ENCODE measurements at places on chromosomes 13 and 19.

- DNase-seq = no peak
These were observed 27.9 kb upstream of the PARP4 start for GRCh38 chr13:24540236-24541126.

- DNase-seq = no peak
These were observed 5.2 kb downstream of the AKT2 start for GRCh38 chr19:40279761-40280607.

- peak; percentile 61 for DNase-seq
These were observed 862 bp upstream of the VASP start for GRCh38 chr19:45506246-45506988.

GRCh38 chr13:109917422-109917821 is 131.0 kb upstream of the IRS2 start:
- no peak for DNase-seq

- no peak for DNase-seq
These were observed 4.9 kb downstream of the TMEM259 start for GRCh38 chr19:1015782-1016646.

DNA sequence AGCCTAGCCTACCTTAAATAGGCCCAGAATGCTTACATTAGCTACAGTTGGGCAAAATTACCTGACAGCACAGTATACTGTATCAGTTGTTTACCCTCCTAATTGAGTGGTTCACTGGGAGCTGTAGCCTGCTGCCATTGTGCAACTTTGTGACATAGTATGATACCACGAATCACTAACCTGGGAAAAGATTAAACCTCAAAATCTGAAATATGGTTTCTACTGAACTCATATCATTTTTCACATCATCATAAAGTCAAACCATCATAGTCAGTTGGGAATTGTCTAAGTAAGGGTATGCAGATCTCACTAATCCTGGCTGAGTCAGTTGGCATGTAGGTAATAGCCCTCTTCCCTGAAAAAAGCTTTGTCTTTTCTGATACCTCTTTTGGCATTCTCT is 9.2 kb downstream of the PAN3 start:
- no peak for DNase-seq

DNA sequence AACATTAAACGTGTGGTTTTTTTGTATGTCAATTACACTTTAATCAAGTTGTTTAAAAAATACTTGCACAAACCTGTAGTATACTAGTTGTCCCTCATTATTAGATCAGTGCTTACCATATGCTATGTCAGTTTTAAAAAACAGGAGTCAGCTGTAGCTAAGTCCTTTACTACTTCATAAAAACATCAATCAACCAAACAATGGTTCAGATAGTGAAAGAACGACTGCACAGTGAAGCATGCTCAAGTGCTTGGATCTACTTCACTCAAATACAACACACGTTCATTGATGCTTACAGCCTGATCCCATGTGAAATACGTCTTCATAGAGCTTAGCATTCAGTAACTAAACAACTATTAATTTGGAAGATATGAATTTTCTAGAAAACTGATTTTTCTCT is 225.0 kb downstream of the FGF14 start:
- DNase-seq = no peak

- DNase-seq = no peak
These were observed at the start of gene FOXA3 for GRCh38 chr19:45863840-45864628. TSS of gene FOXA3 (plus strand) at chr19:45864326. CDS start at chr19:45864457, 131 bp downstream.

GRCh38 chr13:106318941-106319411 is 216.5 kb downstream of the EFNB2 start:
- DNase-seq = no peak

GRCh38 chr13:69793783-69794453 is 313.7 kb upstream of the ATXN8OS start:
- DNase-seq = no peak

GRCh38 chr13:51714663-51715168 is 89.2 kb downstream of the DHRS12 start:
- no peak for DNase-seq

- DNase-seq = no peak
These were observed 8.5 kb downstream of the SIGLEC7 start for GRCh38 chr19:51150627-51151026.

Measured in nucleus accumbens (tissue), 56 donors.